Lung (tissue), 17 donors: ENCODE measurements at places on chromosomes 4 and X. TPM values are rescaled to one million over a fixed set of nuclear protein-coding genes. Genes with fewer than 3 reads are reported as not detected.

Gene TKTL2
- polyA plus RNA-seq, result 0.02 TPM

DNA sequence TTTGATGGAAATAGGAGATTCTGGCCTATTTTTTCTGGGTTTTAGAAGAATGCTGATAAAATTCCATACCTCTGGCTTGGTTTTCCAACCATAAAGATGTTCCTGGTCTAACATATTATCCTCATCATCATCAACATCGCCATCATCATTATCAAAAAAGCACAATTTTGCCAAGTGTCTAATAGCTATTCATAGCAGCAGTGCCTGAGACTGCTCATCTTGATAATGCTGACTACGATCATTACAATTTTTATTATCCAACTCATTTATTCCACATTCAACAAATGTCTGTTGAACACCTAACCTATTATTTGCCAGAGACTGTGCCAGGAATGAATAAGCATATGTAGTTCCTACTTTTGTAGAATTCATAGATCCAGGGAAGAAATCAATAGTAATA is 303.5 kb upstream of the GATB start:
- H3K27me3 ChIP-seq, result no peaks in the 10 kb centered on the region
- no peak overlapping the region for H3K27ac ChIP-seq
- no peak overlapping the region for H3K4me3 ChIP-seq

Gene ZNF674
- 1.2 TPM for polyA plus RNA-seq

DNA sequence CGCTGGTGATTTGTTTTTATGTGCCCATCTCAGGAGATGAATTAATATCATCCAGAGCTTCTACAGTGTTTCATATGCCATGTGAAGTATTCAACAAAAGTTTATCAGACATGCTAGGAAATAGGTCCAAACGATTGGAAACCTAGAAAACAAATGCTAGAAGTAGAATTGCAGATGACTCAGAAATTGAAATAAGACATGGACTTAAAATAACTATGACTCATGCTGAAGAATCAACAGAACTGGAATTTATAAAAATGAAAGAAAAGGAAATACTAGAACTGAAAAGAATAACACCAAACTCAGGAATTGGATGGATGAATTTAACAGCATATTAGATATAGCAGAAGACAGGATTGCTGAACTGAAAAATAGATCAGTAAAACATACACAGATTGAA is 172.7 kb upstream of the GIMD1 start:
- no peak overlapping the region for H3K27ac ChIP-seq
- no peaks in the 10 kb centered on the region for H3K27me3 ChIP-seq
- H3K4me3 ChIP-seq, result no peak overlapping the region
- no peaks in the 10 kb centered on the region for H3K4me1 ChIP-seq

GRCh38 chr4:20253283-20253734 is 1.6 kb downstream of the SLIT2 start:
- DNase-seq, result peak; percentile 34
- H3K4me3 ChIP-seq, result peak overlapping the region; percentile 48
- no peaks in the 10 kb centered on the region for H3K27me3 ChIP-seq
- H3K36me3 ChIP-seq, result no peaks in the 10 kb centered on the region
- no peak overlapping the region for H3K27ac ChIP-seq

GRCh38 chrX:153245288-153245731 is 66.2 kb downstream of the MAGEA1 start:
- peak; percentile 67 for DNase-seq
- H3K27me3 ChIP-seq, result no peaks in the 10 kb centered on the region
- no peak overlapping the region for H3K4me3 ChIP-seq

DNA sequence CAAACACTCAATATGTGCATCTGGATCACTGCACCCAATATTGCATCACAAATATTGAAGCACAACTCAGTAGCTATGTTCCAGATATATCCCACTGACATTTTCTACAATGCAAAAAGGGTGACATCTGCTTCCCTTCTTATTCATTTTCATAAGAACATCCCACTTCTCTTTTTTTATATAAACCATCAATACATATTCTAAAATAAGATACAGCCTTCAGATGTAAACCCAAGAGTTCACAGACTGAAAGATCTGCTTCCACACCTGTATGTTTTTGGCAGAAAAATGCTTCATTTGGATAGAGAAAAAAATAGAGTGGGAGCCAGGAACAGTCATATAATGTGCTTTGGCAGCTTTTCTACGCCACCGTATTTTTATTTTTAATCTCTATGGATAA is 815.6 kb upstream of the ADGRL3 start:
- DNase-seq, result no peak
- H3K27ac ChIP-seq, result no peak overlapping the region
- H3K4me1 ChIP-seq, result no peaks in the 10 kb centered on the region
- no peaks in the 10 kb centered on the region for H3K36me3 ChIP-seq
- no peak overlapping the region for H3K4me3 ChIP-seq

Gene TREX2
- 0.61 TPM for polyA plus RNA-seq

GRCh38 chr4:84814094-84814750 is 152.3 kb downstream of the WDFY3 start:
- no peaks in the 10 kb centered on the region for H3K4me1 ChIP-seq
- DNase-seq, result no peak
- H3K27ac ChIP-seq, result no peak overlapping the region
- no peak overlapping the region for H3K4me3 ChIP-seq

- H3K27me3 ChIP-seq, result peaks cover 46% of the 10 kb centered on the region
- H3K4me1 ChIP-seq, result no peaks in the 10 kb centered on the region
- H3K27ac ChIP-seq, result no peak overlapping the region
- DNase-seq, result peak; percentile 11
Measured at GRCh38 chrX:108437349-108438109, 693 bp downstream of the COL4A6 start.

DNA sequence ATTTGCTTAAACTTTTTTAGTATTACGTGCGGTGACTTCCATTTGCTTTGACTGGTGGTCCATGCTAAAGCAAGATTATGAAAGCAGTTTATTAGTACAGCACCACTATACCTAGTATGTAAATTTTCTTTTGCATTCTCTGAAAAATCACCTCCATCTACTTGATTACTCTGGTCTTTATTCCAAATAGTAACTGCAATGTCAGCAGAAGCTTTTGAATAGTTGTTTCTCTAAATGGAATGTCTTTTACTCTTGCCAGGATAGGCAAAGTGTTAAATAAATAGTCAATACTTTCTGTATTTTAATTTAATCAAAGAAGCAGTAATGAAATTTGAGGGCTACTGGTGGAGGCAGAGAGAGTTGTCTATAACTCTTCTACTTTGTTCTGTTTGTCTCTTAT is 167.2 kb upstream of the SLC4A4 start:
- no peak for DNase-seq
- H3K27ac ChIP-seq, result no peak overlapping the region
- no peaks in the 10 kb centered on the region for H3K27me3 ChIP-seq
- no peaks in the 10 kb centered on the region for H3K4me1 ChIP-seq
- no peaks in the 10 kb centered on the region for H3K36me3 ChIP-seq
- H3K4me3 ChIP-seq, result no peak overlapping the region

Gene TMPRSS11D
- 0.04 TPM for polyA plus RNA-seq

GRCh38 chr4:85489273-85489981 is 14.5 kb downstream of the ARHGAP24 start:
- H3K4me3 ChIP-seq, result no peak overlapping the region
- no peaks in the 10 kb centered on the region for H3K27me3 ChIP-seq
- peaks cover 3% of the 10 kb centered on the region for H3K4me1 ChIP-seq
- H3K27ac ChIP-seq, result peak overlapping the region; percentile 12
- DNase-seq, result no peak

DNA sequence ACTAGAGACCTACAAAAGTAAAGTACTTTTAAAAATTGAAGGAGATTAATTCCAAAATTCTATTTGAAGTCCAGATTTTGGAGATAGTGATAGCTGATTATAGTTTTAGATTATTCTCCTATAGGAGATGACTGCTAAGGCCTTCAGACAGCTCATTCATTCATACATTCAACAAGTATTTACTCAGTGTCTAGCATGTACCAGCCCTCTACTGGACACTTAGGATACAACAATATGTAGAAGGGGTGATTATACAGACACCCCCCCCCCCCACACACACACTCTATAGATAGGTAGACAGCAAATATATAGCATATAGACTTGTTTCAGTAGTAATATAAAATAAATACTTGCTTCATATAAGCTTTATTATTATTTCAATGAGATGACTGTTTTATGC is 60.4 kb upstream of the TAF9B start:
- peak; percentile 1 for DNase-seq
- no peaks in the 10 kb centered on the region for H3K36me3 ChIP-seq
- no peak overlapping the region for H3K4me3 ChIP-seq
- no peak overlapping the region for H3K27ac ChIP-seq
- no peaks in the 10 kb centered on the region for H3K4me1 ChIP-seq
- no peaks in the 10 kb centered on the region for H3K27me3 ChIP-seq

DNA sequence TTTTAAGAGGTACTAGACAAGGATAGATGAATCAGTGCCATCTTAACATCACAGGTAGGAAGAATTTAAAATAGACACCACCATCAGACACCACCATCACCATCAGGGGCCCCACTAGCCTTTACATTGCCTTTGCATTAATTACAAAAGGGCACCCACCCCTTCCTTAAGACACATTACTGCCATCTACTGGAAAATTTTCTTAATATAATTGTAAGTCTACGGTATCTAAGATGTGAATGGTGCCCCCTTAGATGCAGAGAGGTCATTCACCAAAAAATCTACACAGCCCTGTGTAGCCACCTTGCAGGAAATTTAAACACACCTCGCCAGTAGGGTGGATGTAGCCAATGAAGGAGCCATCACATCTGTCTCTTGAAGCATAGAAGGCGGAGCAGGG is 184.1 kb downstream of the MID1IP1 start:
- no peaks in the 10 kb centered on the region for H3K36me3 ChIP-seq
- H3K27ac ChIP-seq, result no peak overlapping the region
- no peaks in the 10 kb centered on the region for H3K4me1 ChIP-seq
- no peak overlapping the region for H3K4me3 ChIP-seq
- no peak for DNase-seq

DNA sequence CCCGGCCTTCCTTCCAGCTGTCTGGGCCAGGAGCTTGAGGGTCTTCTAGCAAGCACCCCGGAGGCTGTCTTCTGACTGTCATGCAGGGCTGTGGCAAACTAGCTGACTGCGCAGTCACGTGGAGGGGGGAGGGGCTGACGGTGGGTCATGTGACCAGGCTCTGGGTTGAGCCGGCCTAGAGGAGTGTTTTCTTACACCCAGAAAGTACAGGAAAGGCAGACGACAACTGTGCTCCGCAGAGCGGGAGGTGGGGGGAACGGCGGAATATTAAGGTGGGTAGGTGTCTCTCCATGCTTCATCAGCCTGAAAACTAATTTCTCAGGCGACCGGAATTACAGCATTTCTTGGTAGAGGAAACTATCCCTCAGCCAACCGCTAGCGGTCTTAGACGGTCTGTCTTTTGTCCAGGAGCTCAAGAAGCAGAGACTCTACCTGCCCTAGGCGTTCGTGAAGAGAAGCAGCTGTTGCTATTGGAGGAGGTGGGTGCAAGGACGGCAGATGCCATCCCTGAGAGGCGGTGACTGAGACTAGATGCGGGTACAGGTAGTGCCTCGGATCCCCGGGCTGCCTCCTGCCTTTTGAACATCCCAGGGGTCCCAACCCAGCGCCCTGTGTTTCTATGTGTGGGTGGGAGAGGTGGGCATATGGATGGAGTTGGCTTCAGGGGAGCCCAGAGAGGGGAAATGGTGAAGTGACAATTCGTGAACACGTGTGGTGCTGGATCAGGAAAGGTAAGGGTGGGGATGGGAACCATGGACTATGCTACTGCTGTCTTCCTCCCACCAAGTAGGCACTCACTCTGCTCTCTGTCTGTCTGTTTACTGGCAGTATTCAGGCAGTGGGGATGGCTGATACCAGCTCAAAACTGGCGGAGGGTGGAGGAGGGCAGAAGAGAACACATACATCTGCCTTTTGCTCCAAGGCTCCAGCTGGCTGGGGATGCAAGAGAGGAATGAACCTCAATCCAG is 8.8 kb downstream of the GPRASP1 start:
- peaks cover 3% of the 10 kb centered on the region for H3K4me1 ChIP-seq
- peaks cover 2% of the 10 kb centered on the region for H3K27me3 ChIP-seq
- DNase-seq, result peak; percentile 86
- H3K36me3 ChIP-seq, result no peaks in the 10 kb centered on the region
- peak overlapping the region; percentile 27 for H3K4me3 ChIP-seq

Gene AREG
- polyA plus RNA-seq, result 44.0 TPM

Gene MAML3
- 4.1 TPM for polyA plus RNA-seq

GRCh38 chr4:41670982-41671381 is 77.5 kb downstream of the PHOX2B start:
- no peaks in the 10 kb centered on the region for H3K4me1 ChIP-seq
- H3K36me3 ChIP-seq, result peaks cover 22% of the 10 kb centered on the region
- H3K27me3 ChIP-seq, result no peaks in the 10 kb centered on the region
- no peak overlapping the region for H3K27ac ChIP-seq
- no peak for DNase-seq

DNA sequence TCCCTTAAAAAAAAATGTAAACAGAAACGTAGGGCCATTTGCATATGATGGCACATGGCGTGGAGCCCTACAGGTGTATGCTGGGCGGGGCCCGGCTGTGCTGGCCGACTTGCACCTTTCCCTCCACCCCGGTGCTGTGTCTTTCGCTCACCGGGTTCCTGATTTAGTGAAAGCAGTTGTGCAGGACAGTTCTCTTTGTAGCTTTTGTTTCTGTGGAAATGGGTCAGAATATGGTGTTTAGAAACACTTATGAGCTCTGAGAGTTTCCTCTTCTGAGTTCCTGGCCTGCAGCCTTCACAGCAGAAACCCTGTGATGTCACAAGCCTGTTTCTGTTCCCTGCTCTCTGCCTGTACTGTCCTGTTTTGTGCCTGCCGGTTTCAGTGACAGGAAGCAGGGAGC is 22.5 kb upstream of the MSANTD1 start:
- no peak overlapping the region for H3K4me3 ChIP-seq
- H3K27ac ChIP-seq, result no peak overlapping the region
- no peaks in the 10 kb centered on the region for H3K4me1 ChIP-seq
- no peaks in the 10 kb centered on the region for H3K27me3 ChIP-seq

- H3K36me3 ChIP-seq, result no peaks in the 10 kb centered on the region
- H3K4me1 ChIP-seq, result no peaks in the 10 kb centered on the region
- H3K4me3 ChIP-seq, result no peak overlapping the region
- no peak for DNase-seq
- H3K27me3 ChIP-seq, result peaks cover 11% of the 10 kb centered on the region
Measured at GRCh38 chrX:132188175-132188574, 31.1 kb downstream of the RAP2C start.

GRCh38 chr4:37976991-37977470 is 16.8 kb downstream of the PTTG2 start:
- peaks cover 11% of the 10 kb centered on the region for H3K4me1 ChIP-seq
- H3K4me3 ChIP-seq, result peak overlapping the region; percentile 74
- H3K36me3 ChIP-seq, result no peaks in the 10 kb centered on the region
- no peaks in the 10 kb centered on the region for H3K27me3 ChIP-seq
- peak; percentile 89 for DNase-seq

Gene ATP1B4
- polyA plus RNA-seq, result not detected
